Stimulated activated CD4-positive, alpha-beta T cell treated with anti-CD3 and anti-CD28 coated beads, Interleukin-4, amount 100 ng/mL, for 4 hours (primary cell): ENCODE measurements at places on chromosomes 2 and 18.

GRCh38 chr2:216538538-216538937, 39.9 kb downstream of the RPL37A start:
- DNase-seq, result no peak

DNA sequence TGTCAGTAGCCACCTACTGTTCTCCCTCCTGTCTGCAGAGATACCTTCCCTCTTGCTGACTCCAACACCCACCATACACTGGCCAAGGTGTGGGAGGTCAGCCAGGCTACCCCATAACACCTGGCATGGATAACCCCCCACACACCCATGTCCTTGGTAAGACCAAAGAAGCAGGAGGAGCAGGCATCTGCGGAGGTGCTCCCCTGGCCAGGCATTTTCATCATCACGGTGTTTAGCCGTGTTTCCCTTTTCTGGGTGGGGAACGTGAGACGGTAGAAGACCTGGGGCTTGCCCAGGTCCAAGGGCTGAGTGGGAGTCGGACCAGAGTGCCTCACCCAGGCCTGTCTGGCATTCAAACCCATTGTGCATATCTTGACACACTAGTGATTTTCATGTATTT, 150.3 kb downstream of the SMAD7 start:
- DNase-seq, result no peak

GRCh38 chr2:240407090-240407489, 28.4 kb upstream of the GPC1 start:
- DNase-seq, result no peak

DNA sequence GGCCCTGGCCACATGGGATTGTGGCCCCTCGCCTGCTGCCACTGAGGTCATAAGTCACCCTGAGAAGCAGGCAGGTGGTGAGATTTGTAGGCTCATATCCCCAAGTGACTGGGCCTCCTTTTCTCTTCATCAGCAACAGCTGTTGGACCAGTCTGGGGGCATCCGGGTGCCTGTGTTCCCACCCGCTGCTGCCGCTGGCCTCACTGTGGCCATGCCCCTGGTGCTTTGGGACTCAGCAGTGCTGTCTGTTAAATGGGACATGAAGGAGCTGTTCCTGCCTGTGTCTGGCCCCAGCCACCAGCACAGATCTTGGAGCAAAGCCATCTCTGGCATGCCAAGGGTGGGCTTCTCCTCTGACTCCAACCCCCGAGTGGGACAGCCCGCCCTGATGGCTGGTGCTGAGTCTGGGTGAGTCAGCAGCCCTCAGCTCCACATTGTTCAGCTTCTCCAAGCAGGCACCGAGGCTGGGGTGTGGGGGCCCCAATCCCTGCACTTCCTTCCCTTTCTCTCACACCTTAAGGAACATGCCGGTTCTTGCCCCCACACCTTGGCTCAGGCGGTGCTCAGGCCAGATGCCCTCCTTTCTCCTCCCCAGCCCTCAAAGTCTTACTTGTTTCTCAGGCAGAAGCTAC, 207.9 kb downstream of the GLI2 start:
- DNase-seq, result no peak

- DNase-seq, result no peak
Observed at GRCh38 chr2:48080534-48081316, 174.4 kb upstream of the FBXO11 start.

GRCh38 chr2:3300224-3300995, 77.2 kb downstream of the EIPR1 start:
- DNase-seq, result no peak

DNA sequence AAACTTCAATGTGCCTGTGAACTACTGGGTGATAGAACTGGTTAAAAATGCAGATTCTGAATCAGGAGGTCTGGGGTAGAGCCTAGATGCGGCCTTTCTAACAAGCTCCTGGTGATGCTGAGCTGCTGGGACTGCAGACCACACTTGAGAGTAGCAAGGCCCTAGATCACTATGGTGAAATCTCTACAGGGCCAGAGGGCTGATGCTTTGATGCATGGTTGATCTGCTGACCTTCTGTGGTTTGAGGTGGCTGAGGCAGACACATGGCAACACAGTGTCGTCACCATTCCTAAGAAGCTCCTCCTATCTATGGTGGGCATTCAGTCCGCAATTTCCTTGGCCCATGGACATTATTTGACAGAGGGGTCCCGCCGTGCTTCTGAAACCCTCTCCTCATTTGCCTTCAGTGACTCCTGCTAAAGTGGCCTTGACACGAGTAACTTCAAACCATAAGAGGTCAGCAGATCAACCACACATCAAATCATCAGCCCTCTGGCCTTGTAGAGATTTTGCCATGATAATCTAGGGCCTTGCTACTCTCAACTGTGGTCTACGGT, 19.8 kb downstream of the CCDC68 start:
- DNase-seq, result no peak

DNA sequence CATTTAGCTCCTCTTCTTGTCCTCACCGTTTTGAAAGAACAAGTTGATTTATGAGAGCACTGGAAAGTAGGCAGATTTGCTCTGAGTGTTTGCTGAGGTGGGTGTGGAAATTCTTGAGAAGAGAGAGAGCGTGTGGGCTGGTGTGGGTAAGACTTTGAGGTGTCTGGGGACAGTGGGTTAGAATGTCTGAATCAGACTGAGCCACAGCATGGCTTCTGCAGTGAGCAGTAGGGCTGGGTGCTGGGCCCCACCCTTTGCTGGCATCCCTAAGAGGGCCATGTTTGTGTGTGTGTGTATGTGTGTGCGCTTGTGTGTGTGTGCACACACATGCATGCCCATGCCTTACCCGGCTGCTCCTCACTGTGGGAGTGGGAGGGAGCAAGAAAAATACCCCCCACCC, 63.7 kb downstream of the COPS8 start:
- peak; percentile 49 for DNase-seq

GRCh38 chr2:182716650-182716979, 558 bp downstream of the DNAJC10 start:
- DNase-seq, result no peak

- DNase-seq, result no peak
Observed at GRCh38 chr2:38935568-38936172, 46.0 kb downstream of the ARHGEF33 start.

DNA sequence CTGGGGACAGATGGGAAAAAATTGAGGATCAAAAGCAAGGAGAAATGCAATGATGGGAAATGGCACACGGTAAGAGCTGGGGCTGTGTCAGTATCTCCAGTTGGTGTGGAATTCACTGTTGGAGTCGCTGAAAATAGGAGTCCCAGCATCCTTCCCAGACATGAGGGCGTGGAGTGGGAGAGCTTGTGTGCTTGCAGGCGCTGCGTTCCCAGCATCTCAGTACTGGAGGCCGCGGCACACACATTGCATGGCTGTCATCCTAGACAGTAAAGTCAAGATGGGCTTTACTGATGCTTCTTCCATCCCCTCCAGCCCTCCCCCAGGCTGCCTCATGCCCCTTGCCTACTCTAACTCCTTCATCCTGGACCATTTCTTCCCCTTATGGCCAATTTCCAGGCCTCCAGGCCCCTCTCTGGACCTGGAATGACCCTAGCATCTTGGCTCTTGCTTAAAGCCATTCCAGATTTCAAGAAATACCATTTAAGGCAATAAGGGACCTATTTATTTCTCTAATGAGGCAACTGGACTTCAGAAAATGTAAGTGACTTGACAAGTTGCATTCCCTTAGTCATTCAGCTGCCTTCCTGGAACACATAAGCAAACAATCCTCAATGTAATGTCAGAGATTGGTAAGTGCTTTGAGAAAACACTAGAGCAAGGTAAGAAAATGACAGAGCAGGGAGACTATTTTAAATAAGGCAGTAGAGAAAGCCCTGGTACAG, 70.5 kb upstream of the TTC39C start:
- no peak for DNase-seq

- no peak for DNase-seq
Observed at GRCh38 chr2:168530982-168531622, 75.0 kb downstream of the CERS6 start.

DNA sequence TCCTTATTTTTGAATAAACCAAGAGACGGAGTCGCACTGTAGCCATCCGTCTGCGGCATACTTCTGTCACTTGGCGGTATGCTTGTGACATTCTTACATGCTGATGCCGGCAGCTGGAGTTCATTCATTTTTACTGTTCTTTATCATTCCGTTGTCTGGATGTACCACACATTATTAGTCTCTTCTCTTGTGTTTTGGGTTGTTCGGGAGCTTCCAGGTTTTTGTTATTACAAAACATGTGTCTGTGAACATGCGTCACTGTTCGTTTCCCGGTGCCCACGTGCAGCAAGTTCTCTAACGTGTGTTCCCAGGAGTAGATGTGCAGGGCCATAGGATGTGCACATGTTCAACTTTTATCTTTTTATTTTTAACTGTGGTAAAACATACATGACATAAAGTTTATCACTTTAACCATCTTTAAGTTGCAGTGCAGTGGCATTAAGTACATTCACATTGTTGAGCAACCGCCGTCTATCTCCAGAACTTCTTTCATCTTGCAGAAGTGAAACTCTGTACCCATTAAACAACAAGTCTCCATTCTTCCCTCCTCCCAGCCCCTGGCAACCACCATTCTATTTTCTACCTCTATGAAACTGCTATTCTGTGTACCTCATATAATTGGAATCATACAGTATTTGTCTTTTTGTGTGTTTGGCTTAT, 40.1 kb downstream of the MTCL1 start:
- no peak for DNase-seq

DNA sequence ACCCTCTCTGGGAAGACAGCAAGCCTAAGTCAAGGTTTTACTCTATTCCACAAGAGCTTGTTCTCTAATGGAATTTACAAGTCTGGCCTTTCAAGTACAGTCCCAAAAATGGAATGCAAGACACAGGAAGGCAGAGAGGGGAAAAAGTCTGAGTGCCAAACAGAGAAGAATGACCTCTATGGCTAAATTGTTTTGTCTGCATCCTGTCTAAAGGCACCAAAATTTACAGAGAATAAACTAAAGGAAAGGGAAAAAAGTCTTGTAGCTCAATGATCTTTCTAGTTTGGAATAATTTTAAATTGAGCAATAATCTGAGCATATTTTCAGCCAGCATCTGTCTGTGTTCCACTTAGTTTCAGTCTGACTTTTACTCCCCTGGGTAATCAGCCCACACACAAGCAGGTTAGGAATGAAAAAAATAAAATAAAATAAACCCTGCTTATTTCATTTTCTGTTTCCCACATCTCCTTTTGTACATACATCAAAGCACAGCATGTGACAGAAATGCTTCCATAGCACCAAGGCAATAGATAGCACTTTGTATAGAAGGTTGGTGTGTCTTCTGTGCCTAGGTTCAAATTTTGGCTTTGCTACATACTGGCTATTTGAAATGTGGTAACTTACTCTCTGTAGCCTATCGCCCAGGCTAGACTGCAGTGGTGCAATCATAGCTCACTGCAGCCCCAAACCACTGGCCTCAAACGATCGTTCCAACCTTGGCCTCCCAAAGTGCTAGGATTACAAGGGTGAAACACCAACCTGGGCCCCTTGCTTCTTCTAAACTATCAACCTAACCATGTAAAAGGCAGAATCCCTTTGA, 105.1 kb downstream of the SLC8A1 start:
- DNase-seq, result no peak

DNA sequence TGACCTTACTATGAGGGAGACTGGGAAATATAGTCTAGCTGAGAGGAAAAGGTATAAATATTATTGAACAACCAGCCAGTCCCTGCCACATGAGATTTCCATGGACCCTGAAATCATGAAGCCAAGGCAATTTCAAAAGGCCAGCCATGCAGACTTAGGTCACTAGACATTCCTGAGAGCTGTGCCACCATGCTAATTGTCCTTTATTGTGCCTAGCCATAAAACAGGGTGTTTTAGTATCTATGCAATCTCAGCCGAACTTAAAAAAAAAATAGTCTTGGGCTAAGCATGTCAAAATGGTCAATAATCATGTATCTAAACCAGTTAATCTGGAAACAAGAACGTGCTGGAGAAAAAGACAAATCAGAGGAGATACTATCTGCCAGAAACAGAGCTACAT, 269.5 kb downstream of the LNPK start:
- DNase-seq, result no peak

GRCh38 chr2:148096012-148096411, 75.1 kb downstream of the MBD5 start:
- DNase-seq, result no peak

DNA sequence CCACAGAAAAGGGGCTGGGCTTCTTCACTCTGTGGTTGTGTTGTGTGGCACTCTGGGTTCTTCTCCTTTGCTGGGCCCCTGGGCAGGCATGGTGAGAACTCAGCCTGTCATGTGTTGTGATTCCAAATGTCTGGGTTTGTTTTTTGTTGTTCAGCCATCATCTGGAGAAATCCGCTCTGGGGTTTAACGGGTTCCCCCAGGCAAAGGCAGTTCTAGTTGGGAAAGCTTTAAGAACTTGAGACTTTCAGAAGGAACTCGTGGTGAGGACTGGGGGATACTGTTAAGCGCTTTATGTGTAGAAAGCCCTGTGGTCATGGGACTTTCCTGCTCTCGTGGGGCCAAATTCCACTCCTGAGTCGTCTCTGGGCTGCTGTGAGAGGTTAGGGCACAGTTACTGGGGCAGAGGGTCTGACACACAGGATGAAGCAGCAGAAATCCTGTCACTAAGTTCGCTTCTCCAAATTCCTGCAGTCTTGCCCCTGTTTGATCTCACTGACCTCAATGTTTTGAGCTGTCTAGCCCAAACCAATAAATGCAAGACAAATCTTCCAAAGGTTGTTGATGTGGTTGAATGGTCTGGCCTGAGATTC, 87.7 kb downstream of the RAPGEF4 start:
- no peak for DNase-seq

DNA sequence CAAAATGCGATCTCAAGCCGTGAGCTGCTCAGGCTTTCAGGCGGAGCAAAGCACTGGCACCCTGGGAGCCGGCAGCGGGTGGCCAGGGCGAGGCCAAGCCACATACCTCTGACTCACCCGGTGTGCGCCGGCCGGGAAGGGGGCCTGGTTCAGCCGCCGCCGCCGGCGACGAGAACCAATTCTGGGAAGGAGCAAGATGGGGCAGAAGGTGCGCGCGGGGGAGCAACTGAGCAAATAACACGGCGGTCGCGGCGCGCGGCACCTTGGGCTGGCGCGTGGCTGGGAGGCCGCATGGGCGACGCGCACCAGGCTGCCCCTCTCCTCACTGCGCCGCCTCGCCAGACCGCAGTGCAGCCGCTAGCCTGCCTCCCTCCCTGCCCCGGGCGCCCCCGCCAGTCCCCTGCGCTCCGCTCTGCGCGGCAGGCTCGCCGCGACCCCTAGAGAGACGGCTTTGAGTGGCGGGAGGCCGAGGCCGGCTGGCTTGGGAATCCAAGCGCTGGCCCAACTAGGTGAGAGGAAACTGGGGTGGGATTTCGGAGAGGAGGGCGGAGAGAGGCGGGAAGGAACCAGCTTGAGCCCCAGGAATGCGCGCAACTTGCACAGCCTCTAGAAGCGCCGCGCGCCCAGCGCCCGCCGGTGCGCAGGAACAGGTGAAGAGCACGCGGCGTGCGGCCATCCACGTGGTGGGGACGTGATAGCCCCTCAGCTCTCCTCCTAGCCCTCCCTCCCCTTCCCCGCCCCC, 3.2 kb downstream of the NRP2 start:
- DNase-seq, result no peak
